ENCODE measurements at places on chromosomes 4 and X.
A peak's percentile ranks its signal among the peaks of the same experiment; 100 is the strongest.

DNA sequence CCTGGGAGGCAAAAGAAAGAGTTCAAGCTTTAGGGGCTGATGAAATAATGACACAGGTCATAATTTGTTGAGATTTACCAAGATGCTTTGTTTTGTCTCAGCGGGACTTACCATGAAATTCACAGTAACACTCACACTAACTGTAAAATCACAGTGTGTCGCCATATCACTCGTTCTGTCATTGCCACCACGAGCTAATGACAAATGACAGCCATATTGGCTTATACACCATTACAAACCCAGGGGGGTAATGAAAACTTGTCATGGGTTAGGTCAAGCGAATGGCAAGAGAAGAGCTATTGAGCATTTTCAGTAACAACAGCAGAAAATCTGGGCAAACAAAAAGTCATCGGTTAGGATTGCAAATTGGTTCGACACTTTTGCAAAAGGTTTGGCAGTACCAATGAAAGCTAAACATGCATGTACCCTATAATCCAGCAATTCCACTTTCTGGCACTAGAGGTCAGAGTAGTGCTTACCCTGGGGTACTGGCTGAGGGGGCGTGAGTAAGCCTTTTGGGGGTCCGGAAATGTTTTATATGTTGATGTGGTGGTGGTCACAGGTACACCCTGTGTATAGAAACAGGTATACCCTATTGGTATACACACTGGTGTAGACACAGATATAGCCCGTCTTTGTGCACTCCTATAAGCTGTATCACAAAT is 83.9 kb upstream of the RAI2 start:
- DNase-seq, result no peak

GRCh38 chr4:138007572-138007971 is 234.6 kb downstream of the SLC7A11 start:
- DNase-seq, result peak; percentile 5

DNA sequence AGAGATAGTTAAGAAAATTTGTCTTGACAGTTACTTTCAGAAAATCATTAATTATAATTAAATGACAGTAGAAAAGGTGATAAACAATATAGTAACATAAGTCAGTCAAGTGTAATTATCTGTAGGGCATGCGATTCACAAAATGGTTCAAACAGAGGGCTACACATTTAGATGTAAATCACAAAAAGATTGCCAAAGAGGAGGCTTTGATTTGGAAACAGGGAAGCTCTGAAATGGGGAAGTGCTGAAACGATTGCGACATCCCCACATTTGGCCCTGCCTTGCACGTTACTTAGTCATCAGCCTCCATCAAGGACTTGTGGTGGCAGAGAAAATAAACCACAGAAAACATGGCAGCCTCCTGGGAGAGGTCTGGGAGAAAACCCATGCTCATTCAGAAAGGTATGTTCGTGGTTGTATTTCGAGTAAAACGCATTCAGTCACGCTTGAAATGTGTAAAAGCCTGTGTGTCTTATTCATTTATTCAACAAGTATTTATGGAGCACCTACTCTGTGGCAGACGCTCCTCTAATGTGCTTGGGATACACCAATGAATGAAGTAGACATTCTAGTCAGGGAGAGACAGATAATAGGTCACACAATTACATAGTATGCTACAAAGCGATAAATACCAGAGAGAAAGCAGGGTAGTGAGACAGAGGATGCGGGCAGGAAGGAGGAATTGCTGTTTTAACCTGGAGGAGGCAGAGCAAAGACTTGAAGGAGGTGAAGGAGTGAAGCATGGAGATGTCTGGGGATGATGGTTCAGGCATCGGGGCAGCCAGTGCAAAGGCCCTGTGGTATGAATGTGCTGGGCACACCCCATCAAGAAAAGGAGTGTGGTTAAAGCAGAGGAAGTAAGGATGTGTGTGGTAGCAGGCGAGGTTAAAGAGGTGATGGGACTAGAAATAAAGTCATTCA is 7.8 kb downstream of the RBM47 start:
- DNase-seq, result peak; percentile 98

- no peak for DNase-seq
Observed at GRCh38 chrX:17994429-17994828, 133.3 kb upstream of the RAI2 start.

GRCh38 chr4:96293806-96294205 is 453.9 kb downstream of the PDHA2 start:
- DNase-seq, result no peak

DNA sequence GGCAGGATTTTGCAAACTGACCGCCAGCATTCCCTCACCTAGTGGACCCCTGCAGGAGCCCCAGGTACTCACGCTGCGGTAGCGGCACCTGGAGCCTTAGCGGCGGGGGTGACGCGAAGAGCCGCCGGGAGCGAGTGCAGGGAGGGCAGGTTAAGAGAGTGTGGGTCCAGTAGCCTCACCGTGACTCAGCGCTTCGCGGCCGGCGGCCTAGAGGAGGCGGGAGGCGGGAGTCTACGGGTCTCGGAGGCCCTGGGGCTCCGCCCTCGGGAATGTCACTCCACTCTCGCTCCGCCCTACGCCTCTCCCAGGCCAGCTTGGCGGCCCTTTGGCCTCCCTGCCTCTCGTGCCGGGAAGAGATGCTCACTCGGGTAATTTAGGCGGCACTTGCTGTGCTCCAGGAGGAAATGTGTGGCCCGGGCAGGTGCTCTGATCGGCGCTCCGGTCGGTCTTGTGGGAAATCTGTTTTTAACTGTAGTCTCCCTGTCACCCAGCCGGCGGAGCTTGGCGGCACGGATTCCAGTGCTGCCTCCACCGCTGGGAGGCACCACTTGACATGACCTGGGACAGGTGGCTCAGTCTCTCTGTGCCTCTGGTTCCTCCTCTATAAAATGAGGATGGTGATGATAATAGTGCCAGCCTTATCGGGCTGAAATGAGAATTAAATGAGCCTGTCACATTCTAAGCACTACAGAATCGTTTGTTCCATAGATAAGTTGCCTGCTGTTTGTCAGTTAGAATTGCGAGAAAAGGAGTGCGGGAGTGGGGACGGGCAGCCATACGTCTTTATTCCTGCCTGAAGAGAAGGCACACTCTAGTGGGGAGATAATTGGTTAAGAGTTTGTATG is at the start of gene PIR:
PIR (minus strand) TSS at position 216 of the 845 bp plus-strand sequence. CDS start 2,076 bp downstream, outside the sequence.
- DNase-seq, result peak; percentile 78

DNA sequence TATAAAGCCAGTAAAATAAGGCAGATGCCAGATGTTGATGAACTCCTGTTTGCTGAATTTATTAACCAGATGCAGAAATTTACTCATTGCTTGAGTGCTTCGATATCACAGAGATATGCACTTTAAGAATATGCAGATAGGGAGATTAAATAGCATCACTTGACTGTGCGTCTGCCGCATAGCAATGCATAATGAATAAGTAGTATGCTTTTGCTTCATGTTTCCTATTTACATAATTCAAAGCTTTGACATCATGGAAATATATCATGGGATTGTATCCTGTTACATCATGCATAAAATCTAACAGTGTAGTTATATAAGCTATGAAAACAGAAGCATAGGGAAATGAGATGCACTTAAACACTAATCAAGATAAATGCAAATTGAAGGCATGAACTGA is 45.9 kb downstream of the VEGFC start:
- no peak for DNase-seq

DNA sequence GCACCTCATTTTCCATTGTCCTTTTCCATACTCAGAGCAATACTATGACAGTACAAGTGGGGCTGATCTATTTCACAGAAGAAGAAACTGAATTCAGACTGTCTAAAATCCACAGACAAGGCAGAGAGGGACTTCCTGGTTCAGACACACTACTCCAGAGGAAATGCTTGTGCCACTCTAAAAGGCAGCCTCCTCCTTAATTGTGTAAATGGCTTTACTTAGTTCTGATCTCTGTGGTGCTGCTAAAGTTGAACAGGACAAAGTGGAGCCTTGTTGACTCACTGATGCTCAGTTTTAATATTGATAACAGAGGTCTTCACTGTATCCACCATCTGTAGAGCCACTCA is 122.4 kb downstream of the KIT start:
- DNase-seq, result no peak

GRCh38 chr4:176238826-176239225 is 30.2 kb downstream of the ASB5 start:
- peak; percentile 20 for DNase-seq

DNA sequence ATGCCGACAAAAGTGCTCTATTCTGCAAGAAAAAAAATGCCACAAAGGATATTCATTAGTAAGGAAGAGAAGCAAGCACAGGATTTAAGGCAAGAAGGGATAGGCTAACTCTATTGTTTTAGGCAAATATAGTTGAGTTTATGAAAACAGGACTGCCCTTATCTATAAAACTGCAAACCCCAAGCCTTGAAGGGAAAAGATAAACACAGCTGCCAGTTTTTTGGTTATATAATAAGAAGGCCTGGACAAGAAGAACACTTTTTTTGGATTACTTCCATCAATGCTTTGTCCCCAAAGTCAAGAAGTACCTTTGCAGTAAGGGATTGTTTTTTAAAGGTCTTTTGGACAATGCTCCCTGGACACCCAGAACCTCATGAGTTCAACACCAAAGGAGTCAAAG is 45.4 kb upstream of the WWC2 start:
- no peak for DNase-seq

GRCh38 chr4:37568489-37568888 is 117.7 kb downstream of the RELL1 start:
- DNase-seq, result no peak

DNA sequence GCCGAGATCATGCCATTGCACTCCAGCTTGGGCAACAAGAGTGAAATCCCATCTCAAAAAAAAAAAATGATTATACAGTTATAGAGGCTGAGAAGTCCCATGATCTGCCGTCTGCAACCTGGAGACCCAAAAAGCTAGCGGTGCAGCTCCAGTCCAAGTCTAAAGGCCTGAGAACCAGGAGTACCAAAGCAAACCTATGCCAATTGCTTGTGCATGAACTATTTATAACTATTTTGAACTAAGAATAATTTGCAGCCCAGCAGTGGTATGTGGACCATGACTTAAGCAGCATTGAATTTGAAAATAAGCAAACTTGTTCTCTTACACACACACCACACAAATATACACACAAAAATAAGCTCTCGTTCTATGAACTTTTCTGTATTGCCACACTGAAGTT is 51.8 kb downstream of the TASL start:
- DNase-seq, result no peak

DNA sequence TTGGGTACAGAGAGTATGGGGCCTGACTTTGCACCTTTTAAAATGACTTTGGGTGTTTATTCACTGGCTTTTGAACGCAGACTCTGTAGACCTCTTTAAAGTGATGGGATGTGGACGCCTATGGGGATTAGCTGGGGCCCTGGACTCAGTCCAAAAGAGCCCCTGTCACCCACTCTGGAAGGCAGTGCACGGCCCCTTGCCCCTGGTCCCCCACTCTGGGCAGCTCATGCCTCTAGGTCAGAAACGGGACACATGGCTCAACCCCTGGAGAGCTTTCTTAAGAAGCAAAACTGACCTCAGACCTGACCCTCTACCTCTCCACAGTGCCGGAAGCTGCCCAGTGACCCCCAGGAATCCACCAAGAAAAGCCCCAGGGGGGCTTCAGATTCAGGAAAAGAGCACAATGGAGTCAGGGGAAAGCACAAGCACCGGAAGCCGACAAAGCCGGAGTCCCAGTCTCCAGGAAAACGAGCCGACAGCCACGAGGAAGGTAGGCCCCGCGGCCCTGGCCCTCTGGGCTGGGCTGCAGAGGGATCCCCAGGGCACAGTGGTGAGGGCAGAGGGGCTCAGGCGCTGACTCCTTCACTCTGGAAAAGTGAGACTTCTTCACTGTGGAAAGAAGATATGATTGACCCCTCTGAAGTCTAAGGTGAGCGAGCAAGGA is 38.4 kb downstream of the BCORL1 start:
- no peak for DNase-seq

DNA sequence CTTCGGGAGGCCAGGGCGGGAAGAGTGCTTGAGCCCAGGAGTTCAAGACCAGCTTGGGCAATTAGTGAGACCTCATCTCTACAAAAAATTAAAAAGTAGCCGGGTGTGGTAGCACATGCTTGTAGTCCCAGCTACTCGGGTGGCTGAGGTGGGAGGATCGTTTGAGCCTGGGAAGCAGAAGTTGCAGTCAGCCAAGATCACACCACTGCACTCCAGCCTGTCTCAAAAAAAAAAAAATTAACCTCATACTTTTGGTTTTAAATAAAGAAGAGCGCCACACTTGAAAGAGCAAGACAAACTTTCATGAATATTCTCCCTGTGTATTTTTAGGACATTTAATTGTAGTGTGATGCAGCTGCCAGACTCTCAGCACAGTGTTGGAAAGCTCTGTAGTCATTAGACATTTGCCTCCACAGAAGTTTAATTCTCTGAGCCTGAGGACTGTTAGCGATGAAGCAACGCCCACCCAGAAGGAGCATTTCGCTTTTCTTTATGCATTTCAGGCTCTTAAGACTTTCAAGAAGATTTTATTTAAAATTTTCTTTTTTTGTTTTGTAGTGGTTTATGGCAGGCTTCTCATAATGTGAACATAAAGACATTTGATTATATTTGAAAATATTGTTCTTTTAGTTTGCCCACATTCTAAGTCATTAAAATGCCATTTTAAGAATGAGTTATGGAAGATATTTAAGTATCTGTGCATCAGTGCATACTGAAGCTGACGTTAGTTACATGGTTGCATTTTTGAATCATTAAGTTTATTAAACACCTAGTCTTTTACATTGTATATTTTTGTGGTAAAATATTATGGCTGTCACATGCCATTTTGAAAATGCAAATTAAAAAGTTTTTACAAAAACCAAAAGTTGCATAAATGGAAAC is 45.8 kb downstream of the DCLK2 start:
- peak; percentile 18 for DNase-seq

DNA sequence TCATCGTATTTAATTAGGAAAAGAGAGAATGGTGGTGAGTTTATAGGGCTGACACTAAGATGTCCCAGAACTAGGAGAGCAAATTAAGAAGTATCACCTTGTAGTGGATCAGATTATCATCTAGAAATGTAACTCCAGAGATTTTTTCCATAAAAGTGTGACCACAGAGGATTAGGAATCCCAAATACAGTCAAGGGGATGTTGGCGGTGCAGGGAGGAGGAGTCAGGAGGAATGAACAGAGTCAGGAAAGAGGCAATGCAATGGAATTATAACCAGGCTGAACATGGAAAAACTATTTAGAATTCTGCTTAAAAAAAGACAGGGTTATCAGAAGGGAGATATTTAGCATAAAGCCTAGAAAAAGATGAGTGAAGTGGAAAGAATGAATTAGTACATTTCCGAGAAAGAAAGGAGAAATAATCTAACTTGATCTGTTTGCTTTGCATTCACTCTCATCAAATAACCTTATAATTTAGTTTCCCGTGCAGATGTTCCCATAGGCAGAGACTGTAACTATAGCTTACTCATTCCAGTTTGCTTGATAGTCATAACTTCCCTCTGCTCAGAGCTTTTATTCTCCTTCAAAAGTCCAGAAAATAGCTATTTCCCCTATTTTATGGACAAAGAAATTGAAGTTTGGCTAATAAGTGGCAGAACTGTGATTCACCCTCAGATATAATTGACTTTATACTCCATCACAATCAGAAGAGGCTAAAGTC is 56.4 kb downstream of the SCFD2 start:
- no peak for DNase-seq

GRCh38 chr4:174522183-174523024 is at the start of gene HPGD:
Gene HPGD, minus strand, starts transcription at chr4:174522488. Its CDS starts 37 bp downstream, at chr4:174522451.
- DNase-seq, result peak; percentile 7
